ENCODE measurements at places on chromosomes 5 and 9.

GRCh38 chr5:124126504-124127217, 614.7 kb downstream of the CSNK1G3 start:
- no peak for DNase-seq

- DNase-seq, result no peak
These were observed 443.3 kb downstream of the DNAH5 start for GRCh38 chr5:13501176-13501575.

- no peak for DNase-seq
These were observed 184.4 kb downstream of the HSD17B3 start for GRCh38 chr9:96117398-96118080.

DNA sequence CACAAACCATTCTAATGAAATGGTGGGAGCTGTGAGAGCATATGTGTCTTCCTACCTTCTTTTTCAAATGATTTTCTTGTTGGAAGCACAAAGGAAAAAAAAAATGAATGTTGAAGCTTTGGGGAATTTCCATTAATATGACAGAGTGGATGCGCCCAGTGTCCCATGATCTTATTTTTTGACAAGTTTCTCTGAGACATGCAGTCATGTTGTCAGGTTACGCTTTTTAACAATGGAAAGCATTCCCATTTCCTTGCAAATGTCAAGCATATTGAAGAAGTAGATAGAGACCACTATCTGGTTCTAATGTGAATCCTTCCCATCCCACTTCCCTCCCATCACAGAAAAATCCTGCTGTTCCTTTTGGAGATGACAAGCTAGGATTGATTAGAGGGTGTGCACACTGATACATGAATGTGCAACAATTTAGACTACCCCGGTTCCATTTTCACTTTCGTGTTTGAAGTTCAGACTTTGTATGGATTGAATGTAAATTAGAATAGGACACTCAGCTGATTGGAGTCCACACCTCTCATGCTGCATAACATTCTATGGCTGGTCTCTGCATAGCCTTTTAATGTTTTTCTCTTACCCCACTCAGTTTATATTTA, 919.4 kb downstream of the TLE4 start:
- DNase-seq, result no peak

DNA sequence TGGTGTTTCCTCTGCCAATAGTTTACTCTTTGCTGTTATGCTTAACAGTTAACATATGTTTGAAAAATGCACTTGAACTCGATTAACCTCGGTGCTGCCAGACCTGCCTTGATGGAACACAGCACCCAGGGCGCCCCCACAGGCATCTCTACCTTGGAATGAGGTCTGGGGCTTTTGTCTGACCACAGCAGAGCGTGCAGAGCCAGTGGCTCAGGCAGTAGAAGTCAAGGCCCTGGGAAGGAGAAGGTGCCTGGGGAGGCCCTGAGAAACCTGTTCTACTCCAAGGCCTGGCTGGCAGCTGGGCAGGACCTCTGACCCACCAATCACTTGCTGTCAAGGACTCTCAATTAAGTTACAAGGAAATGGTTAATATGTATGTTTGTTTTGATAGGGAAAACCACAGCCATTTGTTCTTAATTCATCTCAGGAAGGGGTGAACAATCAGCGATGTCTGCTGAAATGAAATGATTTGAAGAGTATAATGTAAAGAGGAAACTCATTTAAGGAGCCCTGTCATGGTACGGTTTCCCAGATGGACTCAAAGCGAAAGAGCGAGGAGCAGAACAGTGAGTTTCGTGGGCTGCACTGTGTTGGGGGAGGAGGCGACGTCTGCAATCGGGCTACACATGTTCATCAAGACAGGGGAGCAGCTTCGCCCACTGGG, 21.9 kb downstream of the MACROH2A1 start:
- no peak for DNase-seq

GRCh38 chr5:39254671-39255070, 35.3 kb upstream of the FYB1 start:
- DNase-seq, result no peak

DNA sequence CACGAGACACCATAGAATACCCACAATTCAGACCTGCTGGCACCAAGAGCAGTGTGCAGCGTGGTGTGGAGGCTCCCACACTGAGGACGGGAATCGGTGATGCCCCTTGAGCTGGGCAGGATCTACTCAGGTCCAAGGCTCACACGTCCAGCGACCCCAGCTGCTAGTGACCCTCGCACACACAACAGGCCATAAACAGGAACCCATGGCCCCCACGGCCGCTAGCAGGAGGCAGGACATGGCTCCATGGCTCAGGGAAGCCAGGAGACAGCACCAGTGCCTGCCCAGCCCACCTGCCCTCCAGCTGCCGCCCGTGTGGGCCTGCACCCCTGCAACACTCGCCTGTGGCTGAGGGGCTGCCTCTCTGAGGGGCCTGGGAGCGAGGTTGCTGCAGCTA, 43.4 kb upstream of the SLC9A3 start:
- no peak for DNase-seq

DNA sequence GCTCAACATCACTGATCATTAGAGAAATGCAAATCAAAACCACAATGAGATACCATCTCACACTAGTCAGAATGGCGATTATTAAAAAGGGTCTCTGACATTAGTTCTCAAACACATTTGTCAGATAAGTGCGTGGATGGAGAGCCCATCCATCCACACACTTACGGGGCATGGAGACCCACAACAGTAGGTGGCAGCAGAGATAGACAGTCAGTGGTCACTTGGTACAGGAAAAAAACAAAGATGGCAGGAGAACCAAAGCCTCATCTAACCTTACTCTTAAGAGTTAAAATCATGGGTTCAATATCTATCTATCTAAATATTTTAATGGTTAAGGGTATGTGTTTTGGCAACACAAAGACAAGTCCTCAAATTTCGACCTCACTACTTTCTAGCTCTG, 1378.7 kb upstream of the C9orf72 start:
- DNase-seq, result no peak
